ENCODE measurements at places on chromosomes 2 and 18.

DNA sequence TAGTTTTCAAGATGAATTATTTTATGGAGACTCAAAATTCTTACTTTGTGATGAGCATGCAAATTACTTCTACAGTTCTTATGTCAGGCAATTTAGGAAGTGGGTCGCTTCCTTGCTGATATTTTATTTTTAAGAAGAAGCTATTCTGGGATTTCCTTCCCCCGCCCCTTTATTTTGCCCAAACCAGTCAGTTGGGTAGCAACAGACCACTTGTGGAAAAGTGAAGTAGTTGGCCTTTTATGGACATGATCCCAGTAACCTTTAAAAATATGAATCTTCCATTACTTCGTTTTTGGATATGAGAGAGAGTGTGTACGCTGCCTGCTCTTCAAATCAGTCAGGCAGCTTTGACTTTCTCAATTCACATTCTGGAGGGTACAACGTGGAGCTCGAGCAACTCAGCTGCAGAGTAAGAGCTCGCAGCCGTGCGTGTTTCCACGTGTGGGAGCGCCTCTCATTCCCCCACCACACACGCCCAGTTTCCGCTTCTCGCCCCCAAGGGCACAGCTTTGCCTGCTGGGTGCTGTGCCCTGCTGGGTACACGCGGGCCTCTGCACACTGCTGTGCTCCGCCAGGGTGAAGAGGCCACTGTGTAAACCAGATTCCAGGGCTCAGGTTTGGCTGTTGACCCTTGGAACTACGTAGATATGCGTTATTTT, 92.6 kb downstream of the ITGB1BP1 start:
- no peak for DNase-seq

GRCh38 chr2:150599889-150600288, 112.4 kb upstream of the RND3 start:
- DNase-seq, result no peak

DNA sequence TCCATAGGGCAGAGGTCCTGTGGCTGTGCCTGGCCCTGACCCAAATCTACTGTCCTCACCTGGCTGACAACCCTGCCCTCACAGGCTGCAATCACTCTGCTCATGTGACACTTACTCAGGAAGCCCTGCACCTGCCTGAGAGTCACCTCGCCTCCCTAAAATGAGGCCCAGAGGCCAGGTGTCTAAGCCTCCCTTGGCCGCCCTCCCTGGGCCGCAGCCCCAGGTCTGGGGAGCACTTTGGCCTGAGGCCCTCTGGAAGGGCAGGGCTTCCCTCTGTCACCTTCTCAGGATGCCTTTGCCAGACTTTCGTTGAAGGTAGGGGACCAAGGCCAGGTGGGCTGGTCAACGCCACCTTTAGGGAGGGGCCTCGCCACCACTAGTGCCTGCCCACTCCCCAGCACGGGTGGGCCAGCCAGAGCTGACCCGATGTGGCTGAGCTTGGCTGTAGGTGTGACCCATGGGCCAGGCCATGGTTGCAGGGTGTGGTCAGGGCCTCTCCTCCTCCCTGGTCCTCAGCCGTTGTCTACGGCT, 6.1 kb upstream of the GPC1 start:
- no peak for DNase-seq

DNA sequence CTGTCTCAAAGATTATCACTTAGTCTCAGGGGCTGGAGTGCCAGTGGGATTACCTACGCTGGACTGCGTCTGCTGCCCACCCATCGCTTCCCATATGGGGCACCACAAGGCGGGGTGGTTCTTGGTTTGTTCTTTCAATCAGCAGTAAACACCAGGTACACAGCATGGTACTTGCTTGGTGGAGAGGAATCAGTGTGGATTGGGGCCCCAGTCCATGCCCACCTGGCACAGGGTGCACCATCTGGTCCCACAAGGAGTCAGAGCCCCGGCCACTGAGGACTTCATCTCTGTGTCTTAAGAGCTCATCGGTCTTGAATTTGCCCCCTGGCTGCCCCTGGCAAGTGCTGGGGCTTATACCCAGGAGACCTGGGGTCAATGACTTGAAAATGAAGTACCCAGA, 96.2 kb downstream of the GLI2 start:
- no peak for DNase-seq

DNA sequence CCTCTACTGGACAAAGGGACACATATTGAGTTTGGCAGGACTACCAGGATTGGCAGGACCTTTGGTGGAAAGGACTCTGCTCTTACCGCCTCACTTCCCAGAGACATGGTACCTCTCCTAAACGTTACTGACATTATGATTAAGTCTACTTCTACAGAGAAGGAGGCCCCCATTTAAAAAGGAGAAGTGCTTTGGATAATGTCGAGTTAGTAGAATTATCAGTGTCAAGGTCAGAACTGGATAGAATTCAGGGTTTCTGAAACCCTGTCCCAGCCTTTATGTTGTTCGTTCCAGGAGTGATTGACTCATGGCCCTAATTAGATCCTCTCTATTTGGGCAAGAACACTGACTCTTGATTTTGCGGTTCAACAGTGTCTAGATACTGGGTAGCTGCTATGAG, 45.8 kb downstream of the LRRTM1 start:
- DNase-seq, result no peak

- peak; percentile 45 for DNase-seq
Observed at GRCh38 chr2:127220102-127220767, at the start of gene CYP27C1. CYP27C1 (minus strand) TSS chr2:127220299; CDS start chr2:127220270, 29 bp downstream.

DNA sequence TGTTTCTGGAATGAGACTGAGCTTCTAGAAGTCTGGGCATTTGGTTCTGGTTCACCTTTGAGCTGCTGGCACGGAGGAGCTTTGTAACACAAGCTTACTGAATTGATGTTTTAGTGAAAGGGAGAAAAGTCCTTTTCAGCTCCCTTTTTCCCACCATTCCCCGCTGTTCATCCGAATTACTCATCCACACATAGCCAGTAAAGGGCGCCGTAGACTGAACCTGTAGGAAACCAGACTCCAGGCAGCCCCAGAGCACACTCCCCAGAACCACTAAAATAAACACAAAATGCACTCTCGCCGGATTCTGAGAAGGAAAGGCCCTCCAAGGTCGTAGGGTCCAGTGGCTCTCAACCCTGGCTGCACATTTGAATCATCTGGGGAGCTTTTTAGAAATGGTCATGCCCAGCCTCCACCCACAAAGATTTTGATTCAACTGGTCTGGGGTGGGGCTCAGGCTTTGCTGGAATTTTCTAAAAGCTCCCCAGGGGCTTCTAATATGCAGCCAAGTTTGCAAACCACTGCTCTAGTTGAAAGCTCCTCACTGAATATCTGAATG, 29.6 kb downstream of the TCF7L1 start:
- DNase-seq, result peak; percentile 35

DNA sequence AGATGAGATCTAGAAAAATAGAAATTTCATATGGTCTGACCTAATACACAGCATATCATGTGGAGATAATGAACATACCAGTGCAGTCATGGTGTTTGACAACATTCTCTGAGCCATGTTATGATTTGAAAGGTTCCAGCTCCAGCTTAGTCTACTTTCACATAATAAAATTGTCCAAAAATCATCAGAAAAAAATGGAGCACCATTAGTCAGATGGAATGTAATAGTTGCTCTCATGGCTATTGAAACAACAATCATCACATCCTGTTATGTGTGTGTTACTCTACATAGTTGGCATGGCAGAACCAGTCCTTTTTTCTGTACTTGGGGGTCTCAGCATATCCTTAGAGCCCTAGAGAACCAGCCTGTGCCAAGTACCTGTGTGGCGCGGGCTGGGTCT, 678.9 kb upstream of the FANCL start:
- peak; percentile 56 for DNase-seq

All from ELR (cell line).